Inflammatory macrophage treated with lipopolysaccharide for 4 hours (primary cell): ENCODE measurements at places on chromosomes 3 and 15.
A peak's percentile ranks its signal among the peaks of the same experiment; 100 is the strongest.

- peak; percentile 29 for DNase-seq
These were observed 3.5 kb downstream of the FURIN start for GRCh38 chr15:90871716-90872485.

GRCh38 chr3:35705904-35706303, 66.6 kb downstream of the ARPP21 start:
- DNase-seq: no peak

- DNase-seq: peak; percentile 87
These were observed 267.7 kb downstream of the XXYLT1 start for GRCh38 chr3:195003006-195003892.

DNA sequence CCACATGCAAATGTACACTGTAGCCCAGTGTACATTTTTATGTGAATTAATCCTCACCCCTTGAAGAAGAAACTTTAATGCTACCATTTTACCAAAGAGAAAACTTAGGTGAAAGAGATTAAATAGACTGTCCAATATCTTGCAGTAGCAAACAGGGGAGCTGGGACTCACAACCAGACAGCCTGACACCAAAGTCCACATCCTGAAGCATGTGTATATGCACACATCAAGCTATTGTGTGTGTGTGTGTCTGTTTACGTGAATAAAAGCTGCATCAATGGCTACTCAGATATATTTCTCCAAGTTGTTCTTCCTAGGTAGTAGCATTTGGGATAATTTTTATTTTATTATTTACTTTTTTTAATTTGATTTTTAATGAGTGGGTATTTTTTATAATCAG, 6.7 kb downstream of the ANO10 start:
- DNase-seq: no peak

DNA sequence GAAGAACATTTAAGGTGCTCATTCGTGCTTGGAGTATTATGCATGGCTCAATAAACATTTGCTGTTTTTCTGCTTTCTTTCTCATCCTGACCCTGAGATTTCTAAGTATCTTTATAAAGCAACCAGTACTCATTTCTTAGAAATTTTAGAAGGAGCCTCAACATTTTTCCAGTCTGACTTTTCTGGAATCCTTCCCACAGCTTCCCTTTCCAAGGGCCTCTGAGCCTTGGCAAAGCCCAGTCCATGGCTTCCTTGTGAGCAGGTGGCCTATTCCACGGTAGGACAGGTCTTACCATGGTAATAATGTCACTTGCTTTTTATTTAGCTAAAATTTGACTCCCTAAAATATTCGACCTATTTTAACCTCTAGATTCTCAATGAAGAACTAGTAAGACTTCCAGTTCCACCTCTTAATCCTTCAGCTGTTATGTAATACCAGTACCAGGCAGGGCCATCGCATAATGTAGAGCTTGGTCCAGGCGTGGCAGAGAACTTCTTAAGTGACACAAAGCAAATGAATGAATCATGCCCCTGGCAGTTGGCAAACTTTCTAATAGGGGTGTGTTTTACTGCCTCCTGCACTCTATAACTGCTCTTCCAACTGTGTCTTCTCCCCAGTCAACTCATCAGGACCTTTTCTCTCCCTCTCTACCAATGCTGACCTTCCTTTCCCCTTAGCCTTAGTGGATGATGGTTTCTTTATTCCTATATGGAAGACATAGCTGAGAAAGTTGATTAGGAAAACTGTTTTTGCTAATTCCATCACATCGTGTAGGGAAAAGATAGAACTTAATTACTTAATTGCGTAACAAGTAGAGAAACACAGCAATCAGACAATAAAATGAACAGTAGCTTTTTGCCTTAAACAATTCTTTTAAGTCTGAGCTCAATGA, 894 bp upstream of the TM4SF4 start:
- DNase-seq: peak; percentile 82

DNA sequence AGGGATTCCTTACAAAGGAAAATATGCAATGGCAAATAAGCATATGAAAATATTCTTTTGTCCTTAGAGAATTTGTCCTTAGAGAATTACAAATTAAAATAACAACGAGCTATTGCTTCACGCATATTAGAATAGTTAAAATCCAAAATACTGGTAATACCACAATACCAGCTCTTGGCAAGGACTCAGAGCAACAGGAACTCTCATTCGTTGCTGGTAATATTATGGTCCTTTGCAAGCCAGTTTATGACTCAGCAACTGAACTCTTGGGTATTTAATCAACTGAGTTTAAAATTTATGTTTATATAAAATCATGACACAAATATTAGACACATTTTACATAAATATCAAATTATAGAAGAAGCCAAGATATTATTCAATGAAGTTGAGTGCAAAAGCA, 1730.4 kb downstream of the SI start:
- DNase-seq: no peak

- no peak for DNase-seq
These were observed 15.4 kb downstream of the SCN5A start for GRCh38 chr3:38634111-38634510.

GRCh38 chr15:57195326-57195725, 181.0 kb upstream of the CGNL1 start:
- no peak for DNase-seq
